ENCODE measurements at places on chromosomes 3 and 15.
A peak's percentile ranks its signal among the peaks of the same experiment; 100 is the strongest.

DNA sequence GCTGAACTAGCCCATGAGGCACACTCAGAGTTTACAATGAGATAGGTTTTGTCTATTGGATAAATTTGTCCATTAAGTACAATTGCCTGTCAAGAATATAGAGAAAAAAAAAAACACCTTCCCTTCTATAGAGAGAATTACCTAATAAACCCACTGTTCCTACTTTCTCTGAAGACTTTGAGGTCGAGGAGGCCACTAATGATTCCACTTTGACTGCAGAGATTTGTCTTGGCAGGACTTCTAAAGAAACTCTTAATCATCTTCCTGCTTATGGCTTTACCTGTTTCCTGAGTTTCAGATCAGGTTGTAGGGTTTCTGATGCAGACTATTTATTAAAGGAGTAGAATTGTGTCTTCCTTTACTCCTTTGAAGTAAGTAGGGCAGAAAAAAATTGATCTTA lies 342.4 kb upstream of the KCNMB2 start:
- no peak for DNase-seq

- DNase-seq, result no peak
Observed at GRCh38 chr3:50338965-50339364, 1.7 kb downstream of the RASSF1 start.

GRCh38 chr3:134037168-134037567 lies 7.4 kb upstream of the SLCO2A1 start:
- no peak for DNase-seq

GRCh38 chr3:99659032-99659431 lies 20.6 kb downstream of the COL8A1 start:
- no peak for DNase-seq

GRCh38 chr3:123401836-123402530 lies 46.9 kb downstream of the ADCY5 start:
- DNase-seq, result no peak

DNA sequence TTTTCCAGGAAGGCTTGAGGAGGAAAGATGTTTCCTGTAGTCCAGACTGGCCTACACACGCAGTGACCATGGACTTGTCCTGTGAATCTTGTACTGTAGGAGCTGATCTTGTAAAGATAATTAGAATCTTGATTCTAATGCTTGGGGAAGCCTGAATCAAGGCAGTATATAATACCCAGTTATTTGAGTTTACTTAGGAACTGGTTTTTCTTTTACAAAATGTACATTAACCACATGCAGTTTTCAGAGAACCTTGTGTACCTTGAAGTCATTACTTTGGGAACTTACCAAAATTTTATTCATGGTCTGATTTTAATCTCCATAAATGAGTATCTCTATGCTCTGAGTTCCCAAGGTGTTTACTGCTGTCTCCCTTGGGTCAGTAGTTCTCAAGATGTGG lies 439.9 kb upstream of the AZI2 start:
- no peak for DNase-seq

DNA sequence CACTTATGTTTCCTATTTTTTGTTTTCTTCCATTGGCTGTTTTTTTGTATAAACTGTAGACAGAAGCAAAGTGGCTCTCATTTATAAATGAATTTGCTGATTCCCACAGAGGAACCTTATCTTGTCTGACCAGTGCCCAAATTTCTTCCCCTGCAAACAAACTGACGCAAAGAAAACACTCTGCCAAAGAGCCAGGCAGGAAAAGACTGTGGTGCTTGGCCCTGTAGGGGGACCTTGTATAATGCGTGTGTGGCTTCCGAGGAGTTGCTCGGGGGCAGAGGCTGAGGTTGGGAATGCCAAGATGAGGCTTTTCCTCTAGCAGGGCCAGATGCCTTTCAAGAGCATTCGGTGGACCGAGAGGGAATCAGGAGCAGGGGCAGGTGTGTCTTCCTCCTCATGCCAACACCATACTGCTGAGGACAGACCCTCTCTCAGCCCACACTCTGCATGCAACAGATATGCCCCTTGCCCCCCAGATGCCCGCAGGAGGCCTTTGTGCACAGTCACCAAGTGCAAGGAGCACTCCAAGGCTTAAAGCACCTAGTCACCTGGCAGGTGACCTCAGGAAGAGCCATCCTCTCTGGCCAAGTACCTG lies 104.3 kb upstream of the ABHD17C start:
- no peak for DNase-seq

DNA sequence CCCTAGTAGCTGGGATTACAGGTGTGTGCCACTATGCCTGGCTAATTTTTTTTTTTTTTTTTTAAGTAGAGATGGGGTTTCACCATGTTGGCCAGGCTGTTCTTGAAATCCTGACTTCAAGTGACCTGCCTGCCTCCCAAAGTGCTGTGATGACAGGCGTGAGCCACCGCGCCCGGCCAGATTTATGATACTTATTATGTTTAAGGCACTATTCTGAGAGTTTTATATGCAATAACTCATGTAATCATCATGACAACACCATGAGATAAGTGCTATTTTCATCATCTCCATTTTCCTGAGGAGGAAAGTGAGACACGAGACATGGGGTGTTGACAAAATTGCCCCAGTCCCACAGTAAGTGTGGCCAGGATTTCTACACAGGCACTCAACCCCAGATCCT lies 366.4 kb upstream of the TRIM42 start:
- no peak for DNase-seq

DNA sequence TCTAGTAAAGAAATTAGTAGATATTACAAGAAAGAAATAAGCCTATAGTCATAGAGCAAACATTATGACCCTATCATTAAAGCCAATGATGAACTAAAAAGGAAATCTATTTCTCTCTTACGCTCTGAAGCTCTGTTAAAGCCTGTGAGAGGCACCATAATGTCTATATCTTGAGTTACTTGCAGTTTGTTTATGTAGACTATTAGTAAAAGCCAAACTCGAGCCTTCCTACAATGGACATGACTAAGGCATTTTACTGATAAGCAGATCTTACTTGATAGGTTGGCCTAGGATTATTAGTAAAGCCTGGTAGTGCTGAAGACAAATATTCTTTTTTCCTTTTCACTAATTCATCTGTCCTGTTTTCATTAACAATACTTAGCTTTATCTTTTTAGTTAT lies 32.7 kb downstream of the LRRC3B start:
- no peak for DNase-seq

GRCh38 chr15:23570486-23570885 lies 5.0 kb downstream of the MKRN3 start:
- DNase-seq, result no peak

GRCh38 chr15:42175671-42176070 lies 19.2 kb upstream of the PLA2G4F start:
- no peak for DNase-seq

GRCh38 chr15:88073391-88073691 lies 183.2 kb downstream of the NTRK3 start:
- DNase-seq, result no peak

- no peak for DNase-seq
Observed at GRCh38 chr3:4043867-4044575, 244.8 kb downstream of the LRRN1 start.

DNA sequence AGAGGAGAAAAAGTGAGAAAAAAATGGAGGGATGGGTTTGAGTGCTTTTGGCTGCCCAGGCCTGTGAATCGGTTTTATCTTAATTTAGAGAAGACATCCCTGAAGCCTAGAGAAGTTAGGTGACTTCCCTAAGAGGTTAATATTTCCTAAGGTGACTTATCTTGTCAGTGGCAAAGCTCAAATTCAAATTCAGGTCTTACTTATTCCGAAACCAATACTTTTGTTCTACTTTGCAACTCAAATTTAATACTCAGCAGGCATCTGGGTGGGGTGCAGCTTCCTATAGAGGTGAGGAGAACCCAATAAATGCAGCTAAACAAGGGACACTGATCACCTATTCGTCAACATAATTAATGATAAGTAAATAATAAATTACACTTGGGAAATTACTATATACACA lies 54.9 kb upstream of the MYRIP start:
- DNase-seq, result no peak

DNA sequence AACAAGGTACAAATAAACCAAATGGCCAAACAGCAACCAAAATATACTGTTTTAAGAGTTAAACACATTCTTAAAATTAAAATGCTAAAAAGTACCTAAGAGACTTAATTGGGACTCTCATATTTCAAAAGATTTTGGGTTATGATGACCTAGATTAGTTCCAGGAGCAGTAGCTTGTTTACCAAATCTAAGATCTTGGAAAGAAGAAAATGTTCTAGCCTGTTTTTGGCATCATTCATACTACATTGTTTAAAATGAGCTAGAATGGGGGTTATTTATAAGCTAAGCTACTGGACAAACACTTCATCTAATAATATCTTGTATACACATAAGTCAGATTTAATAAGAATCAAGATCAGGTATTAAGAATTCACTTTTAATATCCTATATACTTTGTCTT lies 22.8 kb downstream of the ATOSA start:
- no peak for DNase-seq

DNA sequence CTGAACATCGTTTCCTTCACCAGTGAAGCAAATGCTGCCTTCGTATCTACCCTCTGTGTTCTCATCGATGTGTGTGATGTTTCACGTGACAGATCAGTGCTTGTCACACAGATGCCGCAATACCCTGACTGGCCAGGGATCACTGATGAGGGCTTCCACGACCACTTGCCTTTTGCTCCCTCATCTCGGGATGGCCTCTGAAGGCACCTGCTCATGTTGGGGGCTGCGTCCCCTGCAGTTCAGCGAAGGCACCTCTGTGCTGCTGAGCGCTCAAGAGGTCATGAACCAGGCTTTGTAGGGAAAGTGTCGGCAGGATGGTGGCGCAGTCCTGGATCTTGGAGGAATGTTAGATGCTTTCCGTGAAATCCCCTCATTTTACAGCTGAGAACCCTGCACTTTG lies 79.2 kb upstream of the KLF13 start:
- DNase-seq, result no peak

GRCh38 chr3:169827712-169828111 lies 15.0 kb upstream of the LRRC34 start:
- DNase-seq, result no peak

GRCh38 chr15:56491110-56491722 lies 26.3 kb upstream of the MNS1 start:
- peak; percentile 3 for DNase-seq

- no peak for DNase-seq
Observed at GRCh38 chr15:61057830-61058529, 171.1 kb downstream of the RORA start.

DNA sequence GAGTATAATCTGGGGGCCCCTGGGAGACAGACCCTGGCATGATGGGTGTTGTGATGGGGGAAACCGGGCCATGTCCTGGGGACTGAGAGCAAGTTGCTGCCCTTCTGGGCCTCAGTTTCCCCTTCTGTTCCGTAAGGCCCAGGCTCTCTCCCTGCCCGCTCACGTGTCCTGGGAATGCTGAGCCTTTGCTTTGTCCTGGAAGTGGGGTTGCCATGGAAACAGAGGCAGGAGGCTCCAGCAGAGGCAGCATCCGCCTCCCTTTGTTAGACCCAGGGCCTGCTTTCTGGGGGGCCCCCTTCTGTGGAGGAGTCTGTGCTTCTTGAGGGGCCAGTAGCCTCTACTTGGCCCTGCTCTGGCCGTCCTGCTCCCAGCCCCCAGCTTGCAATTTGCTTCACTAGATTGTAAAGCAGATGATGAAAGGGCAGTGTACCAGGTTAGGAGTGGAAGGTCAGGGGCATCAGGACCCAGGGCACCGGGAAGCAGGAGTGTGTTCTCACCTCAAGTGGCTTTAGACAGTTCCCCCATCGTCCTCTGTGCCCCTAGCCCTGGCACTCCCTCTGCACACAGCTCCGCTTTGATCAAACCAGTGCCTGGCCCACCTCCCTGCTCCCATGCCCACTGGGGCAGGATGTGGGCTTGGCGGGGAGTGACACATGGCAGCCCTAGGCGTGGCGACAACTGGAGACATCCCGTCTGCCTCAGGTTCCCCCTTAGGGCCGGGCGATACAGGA lies 105.6 kb downstream of the FBLN2 start:
- DNase-seq, result no peak

Data from stimulated activated CD8-positive, alpha-beta memory T cell treated with anti-CD3 and anti-CD28 coated beads, Interleukin-15, amount 100 ng/mL, for 4 hours (primary cell).